ENCODE measurements at places on chromosomes 7 and 10. TPM values are rescaled to one million over a fixed set of nuclear protein-coding genes. Genes with fewer than 3 reads are reported as not detected.

- no peak overlapping the region for H3K4me3 ChIP-seq
- H3K27me3 ChIP-seq: no peaks in the 10 kb centered on the region
- no peak overlapping the region for H3K27ac ChIP-seq
- peak; percentile 83 for DNase-seq
- no peaks in the 10 kb centered on the region for H3K36me3 ChIP-seq
These were observed 22.0 kb downstream of the KLF6 start for GRCh38 chr10:3763035-3763456.

DNA sequence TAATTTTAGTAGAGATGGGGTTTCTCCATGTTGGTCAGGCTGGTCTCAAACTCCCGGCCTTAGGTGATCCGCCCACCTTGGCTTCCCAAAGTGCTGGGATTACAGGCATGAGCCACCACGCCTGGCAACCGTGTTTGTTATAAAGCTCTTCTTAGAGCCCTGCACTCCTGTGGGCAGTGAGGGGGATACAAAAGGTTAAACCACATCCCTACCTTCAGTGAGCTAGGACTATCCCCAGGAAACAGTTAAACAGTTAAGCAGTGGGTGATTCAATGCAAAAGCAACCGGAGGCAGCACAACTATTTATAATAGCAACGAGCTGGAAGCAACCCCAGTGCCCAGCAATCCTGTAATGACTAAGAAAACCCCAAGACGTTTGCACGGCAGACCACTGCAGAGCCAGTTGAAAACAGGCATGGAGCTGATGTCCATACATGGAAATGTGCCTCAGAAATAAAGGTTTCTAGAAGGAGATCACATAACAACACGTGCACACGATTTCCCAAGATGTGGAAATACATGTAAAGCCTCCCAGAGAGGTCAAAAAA lies 107.2 kb upstream of the LYZL2 start:
- DNase-seq: no peak
- no peaks in the 10 kb centered on the region for H3K36me3 ChIP-seq
- H3K4me3 ChIP-seq: no peak overlapping the region
- H3K27me3 ChIP-seq: no peaks in the 10 kb centered on the region

DNA sequence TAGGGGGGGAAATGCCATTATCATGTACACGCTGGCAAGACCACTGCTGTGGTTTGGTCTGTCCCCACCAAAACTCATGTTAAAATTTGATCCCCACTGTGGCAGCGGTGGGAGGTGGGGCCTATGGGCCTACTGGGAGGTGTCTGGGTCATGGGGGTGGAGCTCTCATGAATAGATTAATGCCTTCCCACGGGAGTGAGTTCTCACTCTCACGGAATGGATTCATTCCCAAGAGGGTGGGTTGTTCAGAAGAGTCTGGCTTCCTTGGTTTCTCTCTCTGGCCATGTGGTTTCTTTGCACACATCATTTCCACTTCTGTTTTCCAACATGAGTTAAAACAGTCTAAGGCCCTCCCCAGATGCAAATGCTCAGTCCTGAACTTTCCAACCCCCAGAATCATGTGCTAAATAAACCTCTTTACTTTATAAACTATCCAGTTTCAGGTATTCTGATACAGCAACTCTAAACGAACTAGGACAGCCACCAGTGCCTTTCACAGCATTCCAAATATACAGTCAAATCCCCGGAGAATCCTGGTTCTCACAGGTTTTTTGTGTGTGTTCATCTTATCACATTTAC lies 44.3 kb downstream of the SMURF1 start:
- H3K27ac ChIP-seq: no peak overlapping the region
- no peak overlapping the region for H3K4me3 ChIP-seq
- H3K4me1 ChIP-seq: no peaks in the 10 kb centered on the region

DNA sequence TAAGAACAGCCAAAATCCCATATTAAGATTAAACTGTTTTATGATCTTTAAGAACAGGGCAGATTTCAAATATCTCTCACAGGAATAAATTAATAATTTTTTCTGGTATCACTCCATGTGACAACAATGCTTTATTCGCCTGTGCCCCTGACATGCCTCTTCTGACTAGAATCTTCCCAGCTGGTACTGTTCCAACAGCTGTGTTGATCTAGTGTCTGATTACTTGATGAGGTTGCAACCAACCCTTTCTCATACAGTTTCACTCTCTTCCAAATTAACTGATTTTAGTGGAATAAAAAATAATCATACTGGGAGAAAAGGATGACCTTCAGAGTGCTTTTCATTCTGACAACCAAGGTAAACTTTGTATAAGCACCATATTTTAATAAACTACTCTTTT lies 151.9 kb downstream of the CHRM2 start:
- H3K4me1 ChIP-seq: no peaks in the 10 kb centered on the region
- no peak for DNase-seq
- H3K36me3 ChIP-seq: no peaks in the 10 kb centered on the region
- no peaks in the 10 kb centered on the region for H3K27me3 ChIP-seq

GRCh38 chr7:69693042-69693441 lies 94.8 kb downstream of the AUTS2 start:
- no peaks in the 10 kb centered on the region for H3K36me3 ChIP-seq
- DNase-seq: no peak
- H3K4me1 ChIP-seq: no peaks in the 10 kb centered on the region
- H3K27ac ChIP-seq: no peak overlapping the region
- no peak overlapping the region for H3K4me3 ChIP-seq
- no peaks in the 10 kb centered on the region for H3K27me3 ChIP-seq

DNA sequence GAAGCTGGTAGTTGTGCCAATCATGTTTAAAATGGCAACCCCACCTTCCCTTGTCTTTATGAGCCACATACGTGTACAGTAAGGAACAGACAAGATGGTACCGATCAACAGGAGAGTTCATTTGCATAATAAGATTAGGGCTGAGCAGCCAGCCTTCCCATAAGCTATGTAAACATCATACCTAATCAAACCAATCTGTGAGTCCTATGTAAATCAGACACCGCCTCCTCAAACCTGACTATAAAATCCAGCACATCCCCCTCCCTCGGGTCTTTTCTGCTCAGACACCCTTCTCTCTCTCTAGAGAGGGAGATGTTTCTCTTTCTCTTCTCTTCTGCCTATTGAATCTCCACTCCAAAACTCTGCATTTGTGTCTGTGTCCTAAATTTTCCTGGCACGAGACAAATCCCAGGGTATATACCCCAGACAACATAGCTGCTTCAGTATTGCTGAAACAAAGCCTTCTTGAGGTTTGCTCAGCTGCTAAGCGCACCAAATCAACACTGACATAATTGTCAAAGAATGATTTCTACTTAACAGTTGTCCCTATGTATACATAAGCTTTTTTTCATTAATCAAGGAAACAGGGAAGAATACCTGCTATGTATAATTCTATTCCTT lies 279.2 kb downstream of the THSD7A start:
- H3K27ac ChIP-seq: no peak overlapping the region
- DNase-seq: no peak
- no peaks in the 10 kb centered on the region for H3K4me1 ChIP-seq
- H3K36me3 ChIP-seq: no peaks in the 10 kb centered on the region
- no peak overlapping the region for H3K4me3 ChIP-seq
- H3K27me3 ChIP-seq: no peaks in the 10 kb centered on the region

- H3K27ac ChIP-seq: peak overlapping the region; percentile 93
- H3K27me3 ChIP-seq: no peaks in the 10 kb centered on the region
- H3K36me3 ChIP-seq: peaks cover 9% of the 10 kb centered on the region
- H3K4me3 ChIP-seq: no peak overlapping the region
- H3K4me1 ChIP-seq: peaks cover 94% of the 10 kb centered on the region
- DNase-seq: no peak
These were observed 99.4 kb downstream of the RNF216 start for GRCh38 chr7:5681979-5682546.

- no peaks in the 10 kb centered on the region for H3K4me1 ChIP-seq
- H3K4me3 ChIP-seq: no peak overlapping the region
- H3K27me3 ChIP-seq: no peaks in the 10 kb centered on the region
- H3K27ac ChIP-seq: no peak overlapping the region
- no peak for DNase-seq
These were observed 264.7 kb upstream of the PPP2R2D start for GRCh38 chr10:131636116-131636515.

- no peak overlapping the region for H3K4me3 ChIP-seq
- no peaks in the 10 kb centered on the region for H3K4me1 ChIP-seq
- no peak for DNase-seq
- H3K36me3 ChIP-seq: no peaks in the 10 kb centered on the region
These were observed 46.2 kb downstream of the SRRM3 start for GRCh38 chr7:76247938-76248337.

DNA sequence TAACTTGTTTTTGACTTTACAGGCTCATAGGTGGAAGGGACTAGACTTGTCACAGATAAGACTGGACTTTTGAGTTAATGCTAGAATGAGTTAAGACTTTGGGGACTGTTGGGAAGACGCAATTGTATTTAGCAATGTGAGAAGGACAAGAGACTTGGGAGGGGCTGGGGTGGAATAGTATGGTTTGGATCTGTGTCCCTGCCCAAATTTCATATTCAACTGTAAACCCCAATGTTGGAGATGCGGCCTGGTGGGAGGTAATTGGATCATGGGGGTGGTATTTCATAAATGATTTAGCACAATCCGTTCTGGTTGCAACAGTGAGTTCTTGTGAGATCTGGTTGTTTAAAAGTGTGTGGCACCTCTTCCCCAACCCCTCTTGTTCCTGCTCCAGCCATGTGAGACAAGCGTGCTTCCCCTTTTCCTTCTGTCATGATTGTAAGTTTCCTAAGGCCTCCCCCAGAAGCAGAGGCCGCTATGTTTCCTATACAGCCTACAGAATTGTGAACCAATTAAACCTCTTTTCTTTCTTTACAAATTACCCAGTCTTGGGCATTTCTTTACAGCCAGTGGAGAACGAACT lies 22.6 kb downstream of the RNF216 start:
- DNase-seq: peak; percentile 54
- no peaks in the 10 kb centered on the region for H3K27me3 ChIP-seq
- H3K4me3 ChIP-seq: no peak overlapping the region
- peak overlapping the region; percentile 61 for H3K27ac ChIP-seq

DNA sequence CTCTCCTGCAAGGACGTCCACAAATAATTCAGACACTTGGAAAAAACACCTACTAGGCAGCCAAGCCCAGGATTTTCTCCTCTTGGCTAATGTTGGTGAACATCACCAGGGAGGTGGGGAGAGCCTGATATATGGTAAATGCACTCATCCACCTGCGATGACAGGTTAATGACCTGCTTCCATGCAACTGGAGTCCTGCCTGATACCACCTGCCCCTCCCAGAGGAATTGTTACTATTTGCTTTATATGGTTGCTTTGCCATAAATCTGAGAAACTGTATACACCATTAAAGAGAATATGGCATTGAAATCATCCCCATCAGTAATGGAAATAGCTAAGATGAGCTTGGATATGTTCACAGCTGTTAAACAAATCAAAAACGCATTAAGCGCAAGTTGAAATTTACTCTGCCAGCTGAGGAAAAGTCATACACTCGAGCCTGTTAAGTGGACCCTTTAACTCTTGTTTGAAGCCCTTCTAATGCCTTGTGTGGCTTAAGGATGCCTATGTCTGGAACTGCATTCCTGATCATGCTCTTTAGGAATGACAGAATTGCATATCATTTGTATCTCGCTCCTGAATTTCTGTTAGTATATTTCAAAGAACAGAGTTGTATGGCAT lies 208.3 kb downstream of the PRPF18 start:
- H3K4me3 ChIP-seq: no peak overlapping the region
- no peaks in the 10 kb centered on the region for H3K27me3 ChIP-seq
- no peak overlapping the region for H3K27ac ChIP-seq
- H3K4me1 ChIP-seq: no peaks in the 10 kb centered on the region

DNA sequence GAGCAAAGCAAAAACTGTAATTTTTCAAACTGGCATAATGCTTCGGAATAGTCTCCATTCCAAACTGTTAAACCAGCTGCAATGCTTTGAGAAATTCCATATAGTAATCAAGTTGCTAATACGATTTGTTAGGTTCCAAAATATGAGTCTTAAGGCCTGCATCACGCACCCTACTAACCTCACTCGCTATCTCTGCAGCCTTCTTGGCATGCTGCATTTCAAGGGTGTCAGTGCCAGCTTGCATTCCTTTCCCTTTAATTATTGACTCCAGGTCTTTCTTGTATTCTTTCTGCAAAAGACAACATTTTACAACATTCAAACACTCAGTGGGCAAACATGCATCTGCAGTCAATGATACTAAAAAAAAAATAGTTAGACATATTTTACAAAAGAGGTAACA lies 61.8 kb downstream of the NEBL start:
- DNase-seq: no peak
- no peaks in the 10 kb centered on the region for H3K27me3 ChIP-seq
- no peak overlapping the region for H3K27ac ChIP-seq
- no peaks in the 10 kb centered on the region for H3K36me3 ChIP-seq
- H3K4me3 ChIP-seq: no peak overlapping the region

DNA sequence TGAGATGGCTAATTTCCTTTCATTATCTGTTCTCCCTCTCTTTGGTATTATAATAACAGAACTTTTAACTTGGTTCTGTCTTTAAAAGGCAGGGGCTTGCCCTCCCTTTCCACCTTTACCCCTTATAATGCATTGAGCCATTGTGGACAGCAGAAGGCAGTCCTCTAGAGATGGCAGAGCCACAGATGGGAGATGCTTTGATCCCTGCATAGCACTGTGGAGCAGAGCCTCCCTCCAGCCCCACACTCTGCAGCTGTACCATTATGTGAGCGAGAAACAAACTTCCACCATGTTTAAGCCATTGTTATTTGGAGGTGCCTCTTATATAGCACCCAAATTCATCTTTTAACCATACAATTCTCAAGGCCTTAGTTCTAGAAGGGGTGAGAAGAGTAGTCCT lies 78.4 kb downstream of the SEC23IP start:
- H3K27ac ChIP-seq: no peak overlapping the region
- no peaks in the 10 kb centered on the region for H3K36me3 ChIP-seq
- DNase-seq: no peak
- no peaks in the 10 kb centered on the region for H3K27me3 ChIP-seq

- H3K27me3 ChIP-seq: no peaks in the 10 kb centered on the region
- no peak overlapping the region for H3K4me3 ChIP-seq
- no peaks in the 10 kb centered on the region for H3K36me3 ChIP-seq
These were observed 143.0 kb downstream of the CUBN start for GRCh38 chr10:16986406-16987205.

- H3K36me3 ChIP-seq: no peaks in the 10 kb centered on the region
- H3K27ac ChIP-seq: no peak overlapping the region
- DNase-seq: no peak
- no peaks in the 10 kb centered on the region for H3K27me3 ChIP-seq
- no peak overlapping the region for H3K4me3 ChIP-seq
These were observed 97.2 kb downstream of the DOCK4 start for GRCh38 chr7:112108981-112109380.

GRCh38 chr10:55273946-55274345 lies 472.9 kb upstream of the PCDH15 start:
- no peaks in the 10 kb centered on the region for H3K36me3 ChIP-seq
- no peaks in the 10 kb centered on the region for H3K4me1 ChIP-seq
- DNase-seq: no peak
- H3K27me3 ChIP-seq: no peaks in the 10 kb centered on the region
- no peak overlapping the region for H3K27ac ChIP-seq

GRCh38 chr7:74453322-74454011 lies at the start of gene GTF2IRD1:
GTF2IRD1 (plus strand) TSS chr7:74453906; CDS start chr7:74508081, 54,175 bp downstream.
- peaks cover 10% of the 10 kb centered on the region for H3K4me1 ChIP-seq
- peak; percentile 13 for DNase-seq
- peaks cover 4% of the 10 kb centered on the region for H3K27me3 ChIP-seq
- H3K27ac ChIP-seq: no peak within 1 kb of the TSS
- peak within 1 kb of the TSS; percentile 53 for H3K4me3 ChIP-seq

BLNK gene
- polyA plus RNA-seq: 1.9 TPM

AMPH gene
- polyA plus RNA-seq: 0.61 TPM

SEMA3D gene
- polyA plus RNA-seq: not detected

ANKRD1 gene
- not detected for polyA plus RNA-seq

WDR86 gene
- polyA plus RNA-seq: 0.24 TPM

FAM221A gene
- 2.1 TPM for polyA plus RNA-seq

ST8SIA6 gene
- polyA plus RNA-seq: 0.11 TPM

GPRIN2 gene
- not detected for polyA plus RNA-seq
